ENCODE measurements at places on chromosomes 7 and 10. TPM values are rescaled to one million over a fixed set of nuclear protein-coding genes. Genes with fewer than 3 reads are reported as not detected.

- no peak overlapping the region for H3K4me3 ChIP-seq
- DNase-seq = no peak
- H3K27ac ChIP-seq = no peak overlapping the region
- no peaks in the 10 kb centered on the region for H3K27me3 ChIP-seq
- H3K4me1 ChIP-seq = no peaks in the 10 kb centered on the region
- no peaks in the 10 kb centered on the region for H3K36me3 ChIP-seq
These were observed 51.2 kb downstream of the ARL4A start for GRCh38 chr7:12738665-12739064.

- H3K27me3 ChIP-seq = no peaks in the 10 kb centered on the region
- H3K4me1 ChIP-seq = no peaks in the 10 kb centered on the region
- H3K4me3 ChIP-seq = no peak overlapping the region
- H3K36me3 ChIP-seq = no peaks in the 10 kb centered on the region
- no peak overlapping the region for H3K27ac ChIP-seq
These were observed 120.9 kb upstream of the TMEM106B start for GRCh38 chr7:12089951-12090756.

DNA sequence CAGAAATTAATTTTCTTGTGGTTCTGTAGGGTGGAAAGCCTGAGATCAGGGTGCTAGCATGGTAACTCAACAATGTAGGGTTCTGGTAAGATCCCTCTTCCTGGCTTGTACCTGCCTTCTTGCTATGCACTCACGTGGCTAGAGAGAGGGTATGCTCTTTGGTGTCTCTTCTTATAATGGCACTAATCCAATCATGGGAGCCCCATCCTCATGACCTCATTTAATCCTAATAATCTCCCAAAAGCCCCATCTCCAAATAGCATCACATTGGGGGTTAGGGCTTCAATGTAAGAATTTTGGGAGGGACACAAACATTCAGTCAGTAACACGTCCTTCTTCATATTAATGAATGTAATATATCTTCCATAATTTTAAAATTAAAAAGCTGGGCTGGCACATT, 39.6 kb upstream of the FAM133B start:
- no peak for DNase-seq
- H3K27me3 ChIP-seq = no peaks in the 10 kb centered on the region
- H3K4me3 ChIP-seq = no peak overlapping the region
- no peaks in the 10 kb centered on the region for H3K36me3 ChIP-seq

GRCh38 chr10:102540023-102540422, 36.3 kb downstream of the SUFU start:
- no peaks in the 10 kb centered on the region for H3K27me3 ChIP-seq
- H3K27ac ChIP-seq = no peak overlapping the region
- no peak overlapping the region for H3K4me3 ChIP-seq
- DNase-seq = no peak
- H3K36me3 ChIP-seq = no peaks in the 10 kb centered on the region

GRCh38 chr7:1065585-1066241, 21.4 kb downstream of the GPR146 start:
- DNase-seq = peak; percentile 83
- H3K27ac ChIP-seq = no peak overlapping the region
- H3K27me3 ChIP-seq = no peaks in the 10 kb centered on the region
- no peaks in the 10 kb centered on the region for H3K36me3 ChIP-seq
- no peak overlapping the region for H3K4me3 ChIP-seq
- peaks cover 9% of the 10 kb centered on the region for H3K4me1 ChIP-seq

GRCh38 chr10:58555930-58556311, 43.2 kb downstream of the BICC1 start:
- no peaks in the 10 kb centered on the region for H3K36me3 ChIP-seq
- no peaks in the 10 kb centered on the region for H3K27me3 ChIP-seq
- DNase-seq = no peak
- H3K4me1 ChIP-seq = no peaks in the 10 kb centered on the region
- H3K4me3 ChIP-seq = no peak overlapping the region

THSD7A gene
- total RNA-seq = 2.5 TPM

DNA sequence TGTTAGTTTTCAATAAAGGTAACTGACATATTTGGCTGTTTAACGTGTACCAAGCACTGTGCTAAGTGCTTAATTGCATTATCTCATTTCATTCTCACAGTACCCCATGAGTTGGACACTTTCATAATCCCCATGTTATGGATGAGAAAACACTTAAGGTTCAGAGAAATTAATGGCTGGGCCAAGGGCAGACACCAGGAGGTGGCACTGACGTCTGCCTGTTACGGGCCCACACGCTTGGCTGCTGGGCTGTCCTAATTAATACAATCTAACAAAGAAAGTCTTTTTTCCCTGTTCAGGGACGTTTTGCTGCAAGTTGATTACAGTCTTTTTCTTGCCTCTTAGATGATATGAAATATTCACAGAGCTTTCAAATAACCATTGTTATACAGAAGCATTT, 16.1 kb downstream of the DYDC2 start:
- no peak overlapping the region for H3K4me3 ChIP-seq
- H3K36me3 ChIP-seq = no peaks in the 10 kb centered on the region
- H3K27me3 ChIP-seq = no peaks in the 10 kb centered on the region
- no peak overlapping the region for H3K27ac ChIP-seq
- DNase-seq = no peak
- no peaks in the 10 kb centered on the region for H3K4me1 ChIP-seq

DNA sequence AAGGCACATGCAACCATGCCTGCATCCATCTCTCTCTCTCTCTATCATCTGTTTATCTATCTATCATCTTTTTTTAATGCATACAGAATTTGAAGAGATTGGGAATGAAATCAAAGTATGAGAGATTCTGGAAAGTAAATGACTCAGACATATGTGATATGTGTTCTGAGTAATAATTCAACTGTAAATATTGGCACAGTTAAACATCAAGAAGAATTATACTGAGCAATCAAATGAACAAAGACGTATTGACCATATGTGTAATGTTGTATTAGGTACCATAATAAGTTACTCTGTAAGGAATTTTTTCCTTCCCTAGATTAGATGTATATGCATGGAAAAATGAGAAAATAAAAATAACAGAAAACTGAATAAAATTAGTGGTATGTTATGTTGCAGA, 108.3 kb downstream of the SUGCT start:
- H3K36me3 ChIP-seq = no peaks in the 10 kb centered on the region
- H3K4me3 ChIP-seq = no peak overlapping the region
- H3K27ac ChIP-seq = no peak overlapping the region
- H3K27me3 ChIP-seq = no peaks in the 10 kb centered on the region

All from right lobe of liver (tissue), 6 donors.